AG09309 (cell line): ENCODE measurements at places on chromosomes 6 and 20.
A peak's percentile ranks its signal among the peaks of the same experiment; 100 is the strongest.

DNA sequence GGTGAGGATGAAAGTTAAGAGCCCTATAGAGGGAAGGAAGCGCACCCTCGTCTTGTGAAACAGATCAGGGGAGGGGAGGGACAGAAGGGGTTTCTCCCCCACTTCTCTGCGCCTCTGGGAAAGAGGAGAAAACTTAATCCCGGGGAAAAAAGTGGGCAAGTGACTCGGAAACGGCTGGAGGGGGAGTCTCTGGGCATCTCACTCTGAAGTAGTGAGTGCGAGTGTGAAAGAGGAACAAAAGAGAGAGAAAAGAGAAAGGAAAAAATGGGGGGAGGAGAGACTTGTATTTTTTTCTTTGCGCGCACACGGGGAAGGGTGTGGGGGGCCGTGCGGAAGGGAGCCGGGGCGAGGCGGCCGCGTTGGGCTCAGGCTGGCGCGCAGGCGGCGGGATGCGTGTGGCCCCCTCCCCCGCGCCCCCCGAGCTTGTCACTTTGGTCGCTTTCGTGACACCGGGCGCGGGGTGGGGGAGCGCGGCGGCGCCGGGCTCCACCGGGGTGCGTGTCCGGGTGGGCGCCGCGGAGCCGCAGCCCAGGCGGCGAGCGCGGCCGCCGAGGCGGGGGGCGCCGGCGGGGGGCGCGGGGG is 454 bp downstream of the L3MBTL3 start:
- DNase-seq, result no peak

- DNase-seq, result no peak
Observed at GRCh38 chr6:116665464-116665863, 3.1 kb downstream of the ZUP1 start.

DNA sequence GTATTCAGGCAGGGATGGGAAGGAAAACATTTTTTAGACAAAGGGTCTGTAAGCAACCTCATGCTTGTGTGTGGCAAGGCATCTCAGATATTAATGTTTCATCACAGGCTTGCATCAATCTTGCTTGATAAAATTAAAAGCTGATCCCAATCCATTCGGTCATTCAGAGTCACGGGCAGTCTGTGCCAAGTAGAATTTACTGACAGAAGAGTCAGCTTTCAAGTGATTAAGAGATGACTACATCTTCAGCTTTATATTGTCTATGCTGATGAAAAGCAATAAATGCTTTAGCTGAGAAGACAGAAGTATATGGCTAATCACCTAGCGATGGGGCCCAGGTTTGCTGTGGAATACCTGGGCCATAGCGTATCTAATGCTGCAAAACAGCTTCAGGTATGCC is 3.5 kb downstream of the PLEKHG1 start:
- DNase-seq, result no peak

GRCh38 chr6:166413491-166413951 is 30.8 kb upstream of the MPC1 start:
- no peak for DNase-seq

DNA sequence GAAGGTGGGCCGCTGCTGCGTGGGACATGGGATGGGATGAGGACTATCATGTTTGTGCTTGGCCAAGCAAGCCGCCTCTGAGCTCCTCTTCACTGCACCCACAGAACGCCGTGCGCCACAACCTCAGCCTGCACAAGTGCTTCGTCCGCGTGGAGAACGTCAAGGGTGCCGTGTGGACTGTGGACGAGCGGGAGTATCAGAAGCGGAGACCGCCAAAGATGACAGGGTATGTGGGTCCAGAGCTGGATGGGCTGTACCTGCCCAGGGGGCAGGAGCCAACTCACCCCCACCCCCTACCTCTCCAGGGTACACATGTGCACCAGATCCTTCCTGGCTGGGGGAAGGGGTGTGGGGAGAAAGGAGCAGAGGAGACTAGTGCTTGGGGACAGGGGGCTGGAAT is 43.5 kb upstream of the MDFI start:
- no peak for DNase-seq

DNA sequence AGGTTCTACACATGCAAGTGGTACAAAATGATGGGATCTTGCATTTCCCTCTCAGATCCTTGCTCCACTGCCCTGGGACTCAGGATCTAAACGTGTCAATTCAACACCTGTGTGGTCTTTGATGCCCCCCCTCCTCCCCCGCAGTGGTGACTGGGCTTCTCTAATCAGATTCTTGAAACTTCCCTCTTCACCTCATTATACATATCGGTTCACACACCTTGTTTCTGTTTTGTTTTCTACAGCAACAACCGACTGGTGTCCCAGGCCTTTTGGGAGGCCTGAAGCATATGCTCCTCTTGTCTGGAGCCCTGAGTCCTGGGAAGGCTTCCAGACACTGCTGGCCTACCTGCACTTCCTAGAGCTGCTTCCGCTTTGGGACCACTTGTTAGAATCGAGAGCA is 20.0 kb downstream of the SAMD3 start:
- DNase-seq, result no peak

DNA sequence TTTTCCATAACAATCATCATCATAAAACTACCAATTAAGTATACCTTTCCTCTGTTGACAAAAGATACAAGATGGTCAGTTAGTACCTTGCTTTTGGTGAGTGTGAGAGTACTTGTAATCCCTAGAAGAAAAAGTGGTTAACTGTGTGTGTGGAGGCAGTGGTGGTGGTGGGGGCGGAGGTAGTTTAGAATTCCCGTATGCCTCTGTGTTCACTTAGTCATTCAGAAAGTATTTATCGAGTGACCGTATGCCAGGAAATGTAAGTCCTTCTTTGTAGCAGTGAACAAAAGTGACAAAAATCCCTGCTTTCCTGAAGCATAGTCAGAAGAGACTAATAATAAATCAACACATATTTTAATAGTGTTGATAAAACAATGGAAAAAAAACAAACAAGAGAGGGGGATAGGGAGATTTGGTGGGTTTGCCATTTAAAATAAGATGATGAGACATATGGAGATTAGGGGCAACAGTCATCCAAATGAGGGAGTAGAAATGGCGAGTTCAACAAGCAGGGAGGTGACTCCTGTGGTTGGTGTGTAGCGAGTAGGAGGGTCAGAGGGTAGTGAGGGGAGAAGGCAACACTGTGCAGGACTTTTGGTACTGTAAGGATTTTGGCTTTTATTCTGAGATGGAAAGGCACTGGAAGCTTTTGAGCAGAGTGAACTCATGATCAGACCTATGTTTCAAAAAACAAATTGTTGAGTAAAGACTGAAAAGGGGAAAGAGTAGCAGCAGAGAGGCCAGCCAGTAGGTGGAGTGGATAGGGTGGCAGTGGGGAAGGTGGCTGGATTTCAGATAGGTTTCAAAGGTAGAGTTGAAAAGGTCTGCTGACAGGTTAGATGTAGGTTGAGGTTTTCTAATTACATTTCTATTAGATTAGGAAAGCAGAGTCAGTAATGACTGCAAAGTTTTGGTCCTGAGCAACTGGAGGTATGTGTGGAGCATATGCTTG is 40.3 kb upstream of the SIM1 start:
- peak; percentile 62 for DNase-seq

DNA sequence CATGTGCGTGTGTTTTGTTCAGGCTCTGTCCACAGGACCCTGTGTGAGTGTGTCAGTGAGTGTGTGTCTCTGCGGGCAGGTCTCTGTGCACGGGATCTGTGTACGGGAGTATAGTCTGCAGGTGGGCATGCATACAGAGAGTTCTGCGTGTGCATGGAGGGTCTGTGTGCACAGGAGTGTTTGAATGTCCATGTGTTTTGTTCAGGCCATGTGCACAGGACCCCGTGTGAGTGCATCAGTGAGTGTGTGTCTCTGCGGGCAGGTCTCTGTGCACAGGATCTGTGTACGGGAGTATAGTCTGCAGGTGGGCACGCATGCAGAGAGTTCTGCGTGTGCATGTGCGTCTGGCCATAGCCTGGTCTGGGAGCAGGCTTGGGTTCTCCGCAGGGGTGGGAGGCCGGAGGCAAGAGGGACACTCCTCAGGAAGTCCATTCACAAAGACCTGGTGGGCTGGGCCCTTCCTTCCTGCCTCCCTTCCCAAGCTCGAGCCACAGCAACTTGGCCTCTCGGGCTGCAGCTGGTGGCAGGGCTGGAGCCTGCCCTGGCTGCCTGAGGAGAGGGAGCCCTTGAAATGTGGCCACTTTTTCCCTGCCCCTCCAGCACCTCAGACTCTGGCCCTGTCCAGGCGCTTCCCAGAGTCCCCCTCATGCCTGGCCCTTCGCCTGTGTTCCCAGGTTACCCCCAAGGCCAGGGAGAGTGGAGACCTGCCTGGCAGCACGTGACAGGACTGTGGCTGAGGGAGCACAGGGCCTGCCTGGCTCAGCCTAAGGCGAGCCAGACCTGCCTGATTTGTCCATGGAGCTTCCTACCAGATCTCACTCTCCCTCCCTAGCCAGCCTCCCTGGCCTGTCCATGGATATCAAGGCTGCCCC is 6.8 kb downstream of the HSPA12B start:
- no peak for DNase-seq

GRCh38 chr6:75347898-75348610 is 63.5 kb upstream of the TMEM30A start:
- DNase-seq, result no peak

- no peak for DNase-seq
Observed at GRCh38 chr20:3398681-3399252, 8.7 kb downstream of the DNAAF9 start.

DNA sequence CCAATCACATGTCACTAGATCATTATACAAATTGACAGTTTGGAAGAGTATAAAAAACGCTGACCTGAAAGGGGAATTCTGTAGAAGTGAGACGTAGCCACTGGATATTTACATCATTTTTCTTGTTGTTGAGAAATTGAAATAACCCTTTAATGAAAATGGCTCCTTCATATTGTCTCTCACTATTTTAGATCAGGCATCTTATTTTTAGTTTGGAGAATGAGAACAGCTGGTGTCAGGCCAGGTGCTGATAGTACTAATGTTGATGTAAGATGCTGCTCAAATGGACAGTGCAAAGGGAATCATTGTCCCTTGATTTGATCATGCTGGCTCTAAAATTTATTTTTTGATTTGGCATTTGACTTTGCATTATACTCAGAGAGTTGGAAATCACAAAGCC is 17.4 kb downstream of the NKAIN2 start:
- no peak for DNase-seq

- no peak for DNase-seq
Observed at GRCh38 chr20:57092112-57092899, 174.1 kb downstream of the BMP7 start.

DNA sequence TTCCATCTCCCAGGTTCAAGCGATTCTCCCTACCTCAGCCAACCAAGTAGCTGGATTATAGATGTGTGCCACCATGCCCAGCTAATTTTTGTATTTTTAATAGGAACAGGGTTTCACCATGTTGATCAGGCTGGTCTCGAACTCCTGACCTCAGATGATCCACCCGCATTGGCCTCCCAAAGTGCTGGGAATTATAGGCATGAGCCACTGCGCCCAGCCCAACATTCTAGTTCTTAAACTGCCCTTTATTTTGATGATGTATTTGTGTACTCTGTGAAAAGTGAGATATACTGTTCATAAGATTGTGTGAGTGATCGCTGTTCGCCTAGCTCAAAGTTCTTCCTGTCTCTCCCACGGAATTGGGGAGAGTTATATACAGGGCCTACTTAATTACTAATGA is 93.1 kb downstream of the HFE start:
- DNase-seq, result no peak

GRCh38 chr20:64083378-64083803 is 807 bp downstream of the LKAAEAR1 start:
- DNase-seq, result no peak

GRCh38 chr6:75169689-75170586 is 35.9 kb downstream of the COL12A1 start:
- DNase-seq, result no peak

- DNase-seq, result no peak
Observed at GRCh38 chr6:11820821-11821220, 42.2 kb upstream of the ADTRP start.

DNA sequence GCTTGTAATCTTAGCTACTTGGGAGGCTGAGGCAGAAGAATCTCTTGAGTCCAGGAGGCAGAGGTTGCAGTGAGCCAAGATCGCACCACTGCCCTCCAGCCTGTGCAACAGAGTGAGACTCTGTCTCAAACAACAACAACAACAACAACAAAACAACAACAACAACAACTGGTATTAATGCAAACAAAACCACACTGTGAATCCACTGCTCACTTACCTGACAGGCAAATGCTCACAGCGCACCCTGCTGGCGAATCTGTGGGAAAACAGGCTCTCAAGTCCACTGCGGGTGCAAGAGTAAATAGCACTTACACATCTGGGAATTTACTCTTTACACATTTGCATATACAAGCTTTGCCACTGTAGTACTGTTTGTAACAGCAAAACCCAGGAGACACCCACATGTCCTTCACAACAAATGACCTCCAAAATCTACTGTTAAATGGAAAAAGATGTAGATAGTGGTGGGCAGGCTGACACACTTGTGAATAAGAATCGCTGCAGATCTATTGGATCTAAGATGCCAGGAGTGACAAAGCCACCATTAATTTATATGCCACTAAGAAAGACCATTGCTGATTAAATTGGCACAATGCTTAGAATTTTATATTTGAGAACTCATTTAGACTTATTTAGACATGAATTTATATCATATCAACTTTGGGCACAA is 29.3 kb downstream of the NSFL1C start:
- peak; percentile 35 for DNase-seq

DNA sequence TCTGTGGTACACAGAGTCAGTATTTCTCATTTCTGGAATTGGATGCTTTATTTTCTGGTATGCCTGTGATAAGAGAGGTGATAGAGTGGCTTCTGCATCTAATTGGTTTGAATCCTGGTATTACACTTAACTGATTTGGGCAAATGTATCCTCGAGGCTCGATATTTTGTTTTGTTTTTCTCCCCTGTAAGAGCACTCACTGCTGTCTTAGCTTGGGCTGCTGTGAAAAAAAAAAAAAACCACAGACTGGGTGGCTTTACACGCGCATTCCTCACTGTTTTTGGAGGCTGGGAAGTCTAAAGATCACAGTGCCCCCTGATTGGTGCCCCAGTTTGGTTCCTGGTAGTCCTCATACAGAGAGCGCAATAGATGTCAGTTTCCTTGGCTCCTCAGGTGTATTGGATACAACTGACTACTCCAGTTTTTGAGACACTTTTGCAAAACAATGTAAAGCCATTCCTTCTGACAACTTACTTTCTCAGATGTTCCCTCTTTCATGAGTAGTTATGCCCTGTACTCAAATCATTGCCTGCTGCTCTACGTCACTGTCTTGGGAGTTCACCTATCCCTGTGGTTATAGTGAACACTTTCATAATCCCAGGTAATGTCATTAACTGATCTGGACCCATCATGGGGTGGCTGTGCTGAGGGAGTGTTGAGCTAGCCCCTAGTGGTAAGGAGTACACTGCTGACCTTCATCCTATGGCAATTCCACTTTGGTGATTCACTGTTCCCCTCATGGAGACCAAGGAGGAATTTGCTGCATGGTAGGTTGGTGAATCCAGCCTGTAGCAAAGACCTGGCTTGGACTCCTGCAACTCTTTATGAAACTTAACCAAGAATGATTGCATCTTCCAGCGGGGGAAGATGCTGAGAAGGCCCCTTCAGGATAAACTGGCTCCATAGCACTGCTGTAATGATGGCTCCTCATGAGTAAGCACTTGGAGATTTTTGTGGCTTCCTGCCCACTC is 3.5 kb upstream of the ACAT2 start:
- no peak for DNase-seq

GRCh38 chr20:18394363-18394762 is 72.5 kb downstream of the DZANK1 start:
- DNase-seq, result no peak
